ENCODE measurements at places on chromosomes 12 and 14. TPM values are rescaled to one million over a fixed set of nuclear protein-coding genes. Genes with fewer than 3 reads are reported as not detected.

GRCh38 chr12:67070307-67070600 is 198.9 kb upstream of the CAND1 start:
- DNase-seq: no peak

The OTOGL gene
- total RNA-seq: 0.99 TPM

GRCh38 chr12:68749443-68749842 is 3.5 kb downstream of the SLC35E3 start:
- DNase-seq: no peak

DNA sequence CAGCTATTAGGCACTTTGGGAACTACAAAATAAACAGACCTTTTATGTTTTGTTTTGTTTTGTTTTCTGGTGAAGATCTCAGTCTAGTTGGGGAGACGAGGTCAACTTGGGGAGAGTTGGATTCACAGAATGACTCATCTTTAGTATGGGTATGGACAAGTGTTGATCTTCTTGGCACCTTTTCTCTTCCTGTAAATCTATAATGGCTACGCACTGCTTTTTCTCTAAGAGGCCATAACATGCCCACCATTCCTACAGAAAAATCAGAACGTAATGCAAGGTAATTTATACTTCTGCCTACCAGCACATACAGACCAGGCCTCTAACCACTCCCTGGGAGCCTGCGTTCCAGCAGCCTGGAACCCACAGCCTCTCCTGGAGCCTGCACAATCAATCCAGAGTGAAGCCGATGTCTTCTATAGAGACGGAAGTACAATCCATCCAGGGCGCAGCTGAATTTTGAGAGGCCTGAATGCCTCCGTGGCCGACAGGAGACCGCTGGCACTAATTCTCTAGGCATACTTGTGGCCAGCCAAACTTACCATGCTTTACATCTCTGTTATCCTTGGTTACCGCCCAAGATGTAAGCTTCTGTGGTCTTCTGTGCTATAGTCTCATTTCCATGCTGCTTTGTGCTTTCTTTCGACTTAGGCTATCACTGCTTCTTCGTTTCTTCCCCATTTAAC is 717 bp downstream of the PPHLN1 start:
- DNase-seq: no peak

- DNase-seq: no peak
Observed at GRCh38 chr12:69112616-69113015, 126.8 kb upstream of the CPSF6 start.

DNA sequence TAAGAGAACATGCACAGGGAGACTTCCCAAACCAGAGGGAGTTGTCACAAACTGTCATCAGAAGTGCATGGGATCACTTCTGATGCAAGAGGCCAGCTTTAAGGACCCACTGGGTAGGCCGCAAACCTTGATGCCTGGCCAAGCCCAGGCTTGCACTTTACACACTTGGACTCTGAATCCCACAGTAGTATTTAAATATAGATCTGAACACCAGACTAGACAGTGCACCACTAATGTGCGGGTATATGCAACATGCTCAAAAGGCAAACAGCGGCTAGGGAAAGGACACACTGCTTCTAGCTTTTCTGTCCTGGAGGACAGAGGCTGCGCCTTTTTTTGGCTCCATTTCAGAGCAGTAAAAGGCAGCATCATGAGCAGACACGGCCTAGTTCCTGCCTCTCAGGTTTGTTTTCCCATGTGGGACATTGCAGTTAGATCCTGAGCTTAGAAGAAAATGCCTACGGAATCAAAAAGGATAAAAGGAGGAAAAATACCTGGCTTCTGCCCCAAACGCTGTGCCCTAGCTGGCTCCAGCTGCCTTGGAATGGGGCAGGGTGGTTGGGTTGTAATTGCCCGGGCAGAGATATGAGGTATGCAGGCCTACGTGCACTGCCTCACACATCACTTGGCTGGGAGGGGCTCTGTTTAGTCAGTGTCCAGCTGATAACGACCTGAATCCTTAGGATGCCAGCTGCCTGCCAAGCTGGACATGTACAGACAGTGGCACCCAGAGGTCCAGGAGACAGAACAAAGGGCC is 84.5 kb upstream of the EGLN3 start:
- DNase-seq: no peak

DNA sequence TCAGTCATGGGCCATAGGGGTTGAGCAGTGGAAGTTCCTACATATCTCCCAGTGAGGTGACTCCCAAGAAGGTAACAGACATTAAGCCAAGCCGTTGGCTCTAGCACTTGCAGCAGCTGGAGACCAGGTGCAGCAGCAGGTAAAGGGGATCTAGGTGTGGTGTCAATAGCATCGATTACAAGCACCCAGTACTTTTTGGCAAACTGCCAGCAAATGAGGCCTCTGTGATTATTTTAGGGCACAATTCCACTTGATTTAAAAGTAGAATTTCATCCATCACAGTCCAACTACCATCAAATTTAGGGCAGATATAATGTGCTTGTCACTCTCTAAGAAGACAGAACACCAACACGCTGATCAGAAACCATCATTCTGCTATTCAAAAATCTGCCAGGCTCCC is 224.1 kb upstream of the EGLN3 start:
- DNase-seq: no peak

- no peak for DNase-seq
Observed at GRCh38 chr12:76010732-76011458, 20.7 kb downstream of the PHLDA1 start.

The MIP gene
- total RNA-seq: not detected

- no peak for DNase-seq
Observed at GRCh38 chr12:20549108-20549719, 145.9 kb upstream of the SLCO1C1 start.

GRCh38 chr14:42047421-42048055 is 440.9 kb downstream of the LRFN5 start:
- DNase-seq: no peak
